ENCODE measurements at places on chromosomes 16 and 17. TPM values are rescaled to one million over a fixed set of nuclear protein-coding genes. Genes with fewer than 3 reads are reported as not detected.
A peak's percentile ranks its signal among the peaks of the same experiment; 100 is the strongest.

TEX14 gene
- total RNA-seq: not detected

SLC13A2 gene
- 17.1 TPM for total RNA-seq

PLEKHH3 gene
- total RNA-seq: 10.4 TPM

MEFV gene
- total RNA-seq: 2.2 TPM

CACNG4 gene
- 0.07 TPM for total RNA-seq

MYO15B gene
- total RNA-seq: 591 TPM

CNGB1 gene
- 0.55 TPM for total RNA-seq

TMC7 gene
- total RNA-seq: 5.4 TPM

PYCARD gene
- total RNA-seq: 63.4 TPM

TGFB1I1 gene
- total RNA-seq: 26.1 TPM

SNX20 gene
- 1.4 TPM for total RNA-seq

LRRC3C gene
- not detected for total RNA-seq

TNS4 gene
- 3.0 TPM for total RNA-seq

KLHDC4 gene
- total RNA-seq: 46.4 TPM

- DNase-seq: peak; percentile 46
Measured at GRCh38 chr16:29745121-29745852, 503 bp downstream of the C16orf54 start.

DNA sequence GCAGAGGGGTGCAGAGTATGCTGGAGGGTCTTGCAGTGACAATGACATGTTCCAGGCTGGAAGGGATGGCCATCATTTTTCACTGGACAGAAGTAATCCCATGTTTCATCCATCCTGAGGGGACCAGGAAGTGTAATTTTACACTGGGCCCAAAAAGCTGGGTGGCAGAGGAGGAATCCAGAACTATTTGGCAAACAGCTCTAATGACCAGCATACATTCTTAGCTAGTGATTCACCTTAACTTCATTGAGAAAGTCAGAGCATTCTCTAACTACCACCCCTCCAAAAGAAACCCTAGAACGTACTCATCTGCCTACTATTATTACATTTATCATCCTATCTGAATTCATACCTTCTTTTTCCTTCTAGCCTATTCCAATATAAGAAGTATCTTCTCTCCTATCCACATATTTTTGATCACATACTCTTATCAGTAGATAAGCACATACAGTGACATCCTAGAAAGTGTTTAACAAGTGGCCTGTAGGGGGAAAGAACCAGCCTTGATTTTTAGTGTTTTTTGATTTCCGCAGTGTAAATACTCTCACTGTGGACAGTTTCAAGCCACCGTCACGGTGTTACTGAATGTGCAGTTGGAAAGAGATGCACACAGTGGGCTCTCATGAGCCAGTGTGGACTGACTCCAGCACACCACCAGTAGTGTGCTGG lies 118.1 kb downstream of the FTO start:
- DNase-seq: no peak

- DNase-seq: no peak
Measured at GRCh38 chr17:76178124-76178523, 37.1 kb upstream of the FOXJ1 start.

- no peak for DNase-seq
Measured at GRCh38 chr16:77686385-77686784, 35.9 kb upstream of the NUDT7 start.

DNA sequence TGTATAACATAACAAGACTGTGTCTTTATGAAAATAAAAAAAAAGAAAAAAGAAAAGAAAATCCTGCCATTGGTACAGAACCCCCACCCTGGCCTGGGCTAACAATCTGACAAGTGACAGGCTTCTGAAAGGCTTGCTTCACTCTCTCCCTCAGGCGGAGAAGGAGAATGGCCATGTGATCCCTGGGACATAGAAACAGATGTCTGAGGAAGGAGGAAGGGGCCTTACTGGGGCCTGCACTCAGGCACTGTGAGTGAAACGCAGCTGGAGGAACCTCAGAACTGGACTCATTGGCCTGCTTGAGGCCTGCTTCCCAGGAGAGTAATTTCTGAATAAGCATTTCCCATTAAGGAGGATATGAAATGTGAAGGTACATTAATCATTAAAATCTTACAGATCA lies 17.5 kb downstream of the MAP3K14 start:
- no peak for DNase-seq

GRCh38 chr17:55334285-55334684 lies 69.5 kb downstream of the HLF start:
- no peak for DNase-seq

- peak; percentile 7 for DNase-seq
Measured at GRCh38 chr17:58691701-58692238, at the start of gene TEX14. Gene TEX14 (minus strand): TSS chr17:58692045. CDS start chr17:58652001, 40,044 bp downstream.

GRCh38 chr16:89723279-89724250 lies 2.2 kb downstream of the ZNF276 start:
- peak; percentile 79 for DNase-seq

GRCh38 chr16:82533189-82533588 lies 93.6 kb upstream of the CDH13 start:
- DNase-seq: no peak

- no peak for DNase-seq
Measured at GRCh38 chr17:16948587-16949376, 23.1 kb downstream of the TNFRSF13B start.

GRCh38 chr17:81735264-81736102 lies 23.4 kb downstream of the SLC25A10 start:
- DNase-seq: peak; percentile 75

DNA sequence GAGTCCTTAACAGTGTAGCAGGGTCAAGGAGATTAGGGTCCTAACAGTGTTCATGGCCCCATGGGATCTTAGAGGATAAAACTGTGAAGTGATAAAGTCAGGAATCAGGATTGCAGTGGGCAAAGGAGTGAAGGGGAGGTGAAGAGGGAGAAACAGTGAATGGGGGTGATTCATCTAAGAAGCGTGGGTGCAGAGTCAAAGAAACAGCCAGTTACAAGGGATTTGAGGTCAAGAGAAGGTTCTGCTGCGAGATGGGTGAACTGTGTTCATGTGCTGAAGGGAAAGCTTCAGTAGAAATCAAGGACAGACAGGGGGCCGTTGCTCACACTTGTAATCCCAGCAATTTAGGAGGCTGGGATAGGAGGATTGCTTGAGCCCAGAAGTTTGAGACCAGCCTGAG lies 5.9 kb downstream of the GTF3C1 start:
- DNase-seq: no peak

DNA sequence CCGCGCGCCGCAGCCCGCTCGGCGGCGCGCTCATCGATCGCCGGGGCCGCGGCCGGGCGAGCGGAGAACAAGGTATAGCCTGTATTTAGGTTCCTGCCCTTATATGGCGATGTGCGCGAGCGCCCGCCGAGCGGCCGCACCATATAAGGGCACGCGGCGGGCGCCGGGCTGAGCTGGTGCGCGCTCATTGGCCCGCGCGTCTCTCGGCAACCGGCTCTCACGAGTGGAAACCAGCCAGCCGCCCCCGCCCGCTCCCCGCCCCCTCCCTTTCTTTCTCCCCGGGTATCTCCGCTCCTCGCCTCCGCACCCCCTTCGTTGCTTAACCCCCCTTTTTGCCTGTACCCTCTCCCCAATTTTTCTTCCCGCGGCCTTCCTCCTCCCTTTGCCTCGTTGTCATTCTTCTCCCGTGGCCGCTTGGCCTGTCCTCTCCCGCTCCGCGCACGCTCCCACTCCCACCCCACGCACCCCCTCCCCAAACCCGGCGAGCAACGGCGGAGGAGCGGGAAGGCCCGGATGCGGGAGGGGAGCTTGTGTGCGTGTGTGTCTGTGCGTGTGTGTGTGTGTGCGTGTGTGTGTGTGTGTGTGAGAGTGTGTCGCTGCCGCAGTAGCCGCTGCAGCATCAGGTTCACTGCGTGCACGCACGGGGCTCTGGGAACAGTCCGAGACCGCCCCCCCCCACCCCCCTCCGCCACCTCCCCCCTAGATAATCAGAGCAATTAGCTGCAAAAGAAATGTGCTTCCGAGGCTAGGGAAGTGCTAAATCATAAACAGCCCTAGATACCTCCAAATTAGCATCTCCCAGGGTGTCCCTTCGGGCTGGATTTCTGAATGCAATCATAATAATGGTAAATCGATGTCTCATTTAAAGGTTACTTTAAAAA lies 13.5 kb upstream of the CBX8 start:
- peak; percentile 88 for DNase-seq

DNA sequence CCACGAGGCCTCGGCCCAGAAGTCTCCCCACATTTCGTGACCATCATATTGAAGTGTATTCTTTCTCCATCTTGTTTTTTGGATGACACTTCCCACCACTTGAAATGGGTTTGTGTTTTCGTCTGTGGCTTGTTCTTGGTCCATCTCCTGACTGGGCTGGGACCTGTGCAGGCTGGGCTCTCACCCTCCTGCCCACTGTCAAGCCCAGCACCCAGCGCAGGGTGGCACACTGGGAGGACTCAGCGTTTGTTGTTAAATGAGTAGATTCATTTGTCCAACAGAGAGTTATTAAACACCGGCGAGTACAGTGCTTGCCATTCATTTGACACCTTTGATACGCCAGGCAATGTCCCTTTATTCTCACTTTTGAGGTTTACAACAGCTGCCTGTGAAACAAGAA lies 22.6 kb downstream of the NT5M start:
- peak; percentile 5 for DNase-seq

- no peak for DNase-seq
Measured at GRCh38 chr16:81995651-81996050, 15.6 kb downstream of the SDR42E1 start.

DNA sequence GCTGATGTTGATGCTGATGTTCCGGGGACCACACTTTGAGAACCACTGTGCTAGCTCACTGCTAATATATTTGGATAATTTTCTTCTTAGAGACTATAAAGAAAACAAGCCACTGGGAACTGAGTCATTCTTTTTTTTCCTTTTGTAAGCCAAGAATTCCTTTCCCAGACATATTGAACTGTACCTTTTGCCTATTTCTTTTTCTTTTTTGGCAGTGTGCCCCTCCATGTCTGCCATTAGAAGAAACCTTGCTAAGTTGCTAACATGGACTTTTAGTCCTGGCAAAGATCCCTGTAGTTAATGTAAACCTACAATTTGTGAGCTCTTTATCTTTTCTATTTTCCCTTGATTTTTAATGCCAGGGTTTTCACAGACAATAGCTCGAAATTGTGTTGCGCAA lies 17.3 kb upstream of the ERCC4 start:
- no peak for DNase-seq

DNA sequence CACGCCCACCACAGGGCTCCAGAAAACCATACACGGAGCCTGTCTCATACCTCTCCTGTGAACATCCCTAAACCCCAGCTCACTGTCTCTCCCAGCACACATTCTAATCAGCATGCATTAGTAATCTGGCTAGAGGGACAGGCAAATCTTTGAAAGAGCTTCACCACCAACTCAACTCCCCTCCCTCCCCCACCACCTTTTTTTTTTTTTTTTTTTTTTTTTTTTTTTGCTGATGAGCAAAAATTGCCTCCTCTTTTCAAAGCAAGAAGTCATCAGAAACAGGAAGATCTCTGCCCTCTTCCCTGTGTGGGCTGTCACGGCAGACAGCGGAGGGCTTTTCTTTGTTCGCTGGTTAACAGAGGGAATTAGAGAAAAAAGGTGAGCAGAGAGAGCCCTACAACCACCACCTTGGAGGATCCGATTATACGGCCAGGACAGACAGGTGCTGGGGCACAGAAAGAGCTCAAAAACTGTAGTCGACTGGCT lies 19.9 kb downstream of the GAS7 start:
- DNase-seq: no peak

DNA sequence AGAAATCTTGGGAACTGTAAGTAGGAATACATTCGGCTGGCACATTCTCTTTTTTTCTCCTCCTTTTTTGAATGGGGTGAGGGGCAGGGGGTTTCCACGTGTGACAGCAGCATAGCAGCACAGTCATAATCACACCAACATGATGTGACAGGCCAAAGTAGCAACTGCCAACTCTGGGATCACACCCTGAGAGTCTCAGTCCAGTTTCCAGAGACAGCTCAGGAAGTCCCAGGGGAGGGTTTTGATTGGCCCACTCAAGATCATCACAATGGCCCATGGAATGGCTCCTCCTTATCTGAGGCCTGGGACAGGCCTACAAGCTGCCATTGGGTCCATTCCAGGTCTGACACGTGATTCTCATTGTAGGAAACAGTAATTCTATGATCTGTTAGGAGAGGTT lies 207.1 kb upstream of the ASIC2 start:
- DNase-seq: no peak

GRCh38 chr17:82076018-82076784 lies 10.6 kb upstream of the DUS1L start:
- no peak for DNase-seq

- peak; percentile 64 for DNase-seq
Measured at GRCh38 chr16:14405611-14406537, 224.2 kb downstream of the PARN start.

DNA sequence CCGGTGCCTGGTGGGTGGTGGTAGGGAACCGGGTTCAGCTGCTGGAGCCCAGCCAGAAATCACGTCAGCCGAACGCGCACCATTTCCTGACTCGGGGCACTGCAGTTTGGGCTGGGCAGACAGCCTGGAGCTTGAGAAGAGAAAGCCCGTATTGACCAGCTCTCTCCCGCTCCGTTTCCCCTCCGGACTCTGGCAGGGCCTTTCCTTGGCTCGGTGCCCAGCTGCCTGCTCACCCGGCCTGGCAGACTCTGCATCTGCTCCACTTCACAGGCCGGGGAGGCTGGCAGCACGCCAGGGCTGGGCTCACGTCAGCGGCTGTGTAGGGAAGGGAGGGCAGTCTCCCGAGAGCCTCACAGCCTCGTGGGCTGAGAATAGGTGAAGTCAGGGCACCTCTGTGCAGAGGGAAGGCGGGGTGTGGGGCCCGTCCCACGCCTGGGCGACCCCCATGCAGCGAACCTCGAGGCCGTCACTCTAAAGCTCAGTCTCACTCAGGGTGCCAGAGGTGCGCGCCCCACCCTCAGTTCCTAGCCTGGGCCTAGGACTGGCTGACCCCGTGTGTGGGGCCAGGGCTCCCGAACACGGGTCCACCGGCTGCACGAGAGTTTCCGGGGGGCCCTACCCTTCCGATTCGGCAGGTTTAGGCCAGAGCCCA lies 59.1 kb downstream of the OR1D5 start:
- peak; percentile 98 for DNase-seq

- no peak for DNase-seq
Measured at GRCh38 chr17:57349541-57350247, 93.4 kb downstream of the MSI2 start.

GRCh38 chr16:16988963-16989362 lies 481.8 kb downstream of the XYLT1 start:
- DNase-seq: no peak

- no peak for DNase-seq
Measured at GRCh38 chr17:16427020-16427419, 11.6 kb downstream of the TRPV2 start.

GRCh38 chr17:67322042-67322787 lies 44.2 kb downstream of the PSMD12 start:
- DNase-seq: no peak

- DNase-seq: no peak
Measured at GRCh38 chr17:43732958-43733357, 25.6 kb downstream of the SOST start.

GRCh38 chr16:50925758-50926357 lies 184.0 kb downstream of the CYLD start:
- no peak for DNase-seq

DNA sequence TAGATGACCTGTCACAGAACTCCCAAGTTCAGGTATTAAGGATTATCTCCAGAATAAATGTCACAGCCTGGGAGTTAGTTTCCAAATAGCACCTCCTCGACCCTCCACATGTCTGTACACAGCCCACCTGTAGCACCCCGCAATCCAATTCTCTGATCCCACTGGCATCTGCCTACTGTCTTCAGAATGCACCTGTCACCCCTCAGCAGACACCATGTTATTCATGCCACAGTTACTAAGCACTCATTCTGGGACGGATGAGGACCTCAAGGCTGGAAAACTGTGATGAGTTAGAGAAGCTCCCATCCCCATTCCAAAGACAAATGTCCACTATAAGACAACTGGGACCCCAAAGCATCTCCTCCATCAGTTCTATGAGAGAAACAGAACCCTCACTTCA lies 7.8 kb downstream of the EMP2 start:
- no peak for DNase-seq

- no peak for DNase-seq
Measured at GRCh38 chr17:76550712-76551615, 11.1 kb downstream of the PRCD start.

Measured in mucosa of descending colon (tissue), 3 donors.